ENCODE measurements at places on chromosomes 3 and 15.
A peak's percentile ranks its signal among the peaks of the same experiment; 100 is the strongest.

DNA sequence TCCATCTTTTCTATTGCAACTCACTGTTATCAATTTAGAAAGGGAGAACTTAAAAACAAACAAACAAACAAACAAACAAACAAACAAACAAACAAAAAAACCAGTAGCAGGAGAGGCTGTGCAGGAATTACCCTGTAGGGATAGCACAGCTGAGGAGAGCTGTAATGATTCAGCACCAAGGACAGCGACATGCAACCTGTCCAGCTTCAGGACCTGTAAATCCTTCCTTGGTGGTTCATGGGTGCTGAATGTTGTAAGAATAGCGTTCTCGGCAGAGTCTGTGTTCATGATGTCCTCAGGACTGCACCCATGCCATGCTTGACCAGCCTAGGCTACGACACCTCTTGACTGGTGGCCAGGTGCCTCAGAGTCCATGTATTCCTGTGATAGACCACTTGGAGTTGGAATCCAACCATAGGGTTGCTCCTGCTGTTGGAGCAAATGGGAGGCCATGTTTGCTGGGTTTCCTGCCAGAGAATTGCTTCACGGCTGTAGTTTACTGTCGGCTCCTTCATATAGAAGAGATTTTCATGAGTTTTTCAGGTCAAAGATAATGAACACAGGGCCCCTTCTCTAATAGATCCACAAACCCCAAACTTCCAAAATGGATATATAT, 65.9 kb downstream of the CACNA2D3 start:
- DNase-seq = peak; percentile 41

DNA sequence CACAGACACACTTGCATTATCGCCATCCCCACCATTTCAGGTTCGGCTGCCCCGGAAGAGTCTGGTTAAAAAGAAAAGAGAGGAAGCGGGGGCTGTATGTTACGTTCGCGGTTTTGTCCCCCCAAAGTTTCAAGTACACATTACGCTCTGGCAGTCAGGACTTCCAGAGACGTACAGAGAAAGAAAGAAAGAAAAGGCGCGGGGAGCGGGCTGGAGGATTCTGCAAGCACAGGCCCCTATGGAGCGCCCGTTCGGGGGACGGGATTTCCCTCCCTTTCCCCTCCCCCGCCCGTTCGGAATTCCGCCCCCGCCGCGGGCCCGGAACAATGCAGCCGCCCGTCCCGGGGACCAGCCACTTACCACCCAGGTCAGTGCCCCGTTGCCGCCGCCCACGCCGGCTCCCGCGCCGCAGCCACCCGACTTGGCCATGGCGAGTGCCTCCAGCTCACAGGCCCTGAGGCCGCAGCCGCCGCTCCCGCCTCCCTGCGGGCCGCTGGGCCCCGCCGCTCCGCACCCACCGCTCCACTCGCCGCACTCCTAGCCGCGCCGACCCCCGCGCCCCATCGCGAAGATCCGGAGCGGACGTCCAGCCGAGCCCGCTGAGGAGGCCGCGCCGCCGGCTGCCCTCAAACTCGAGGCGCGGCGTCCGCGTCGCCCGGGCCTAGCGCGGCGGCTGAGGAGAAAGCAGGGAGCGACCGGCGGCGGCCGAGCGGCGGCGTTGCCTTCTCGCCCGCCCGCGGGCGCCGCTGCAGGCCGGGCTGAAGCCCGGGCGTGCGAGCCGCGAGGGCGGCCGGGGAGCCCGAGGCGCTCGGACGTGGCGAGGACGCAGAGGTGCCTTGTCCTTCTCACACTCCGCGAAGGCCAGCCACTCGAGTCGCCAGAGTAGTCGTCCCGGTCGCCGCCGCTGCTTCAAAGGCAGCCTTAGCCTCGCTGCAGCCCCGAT, 567 bp downstream of the TOP2B start:
- peak; percentile 82 for DNase-seq

GRCh38 chr3:28569357-28569756, 220.7 kb upstream of the AZI2 start:
- DNase-seq = no peak

DNA sequence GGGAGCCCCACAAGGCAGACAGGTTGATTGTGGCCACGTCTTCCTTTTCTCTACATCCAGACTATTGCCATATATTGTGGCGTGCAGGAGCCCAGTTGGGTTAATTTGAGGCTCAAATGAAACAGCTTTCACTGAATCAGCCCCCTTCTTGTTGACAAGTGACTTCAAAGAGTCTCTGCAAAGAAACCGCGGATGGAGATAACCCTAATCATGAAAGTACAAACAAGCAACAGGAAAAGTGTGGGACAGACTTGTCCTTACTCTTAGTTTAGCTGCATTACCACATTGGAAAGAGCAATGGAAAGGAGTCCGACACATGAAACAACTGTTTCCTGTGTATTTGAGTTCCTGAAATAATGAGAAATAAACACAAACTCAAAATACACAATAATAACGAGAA, 3.3 kb downstream of the TMEM40 start:
- DNase-seq = no peak

GRCh38 chr15:46317029-46317428, 682.2 kb downstream of the SQOR start:
- DNase-seq = no peak

DNA sequence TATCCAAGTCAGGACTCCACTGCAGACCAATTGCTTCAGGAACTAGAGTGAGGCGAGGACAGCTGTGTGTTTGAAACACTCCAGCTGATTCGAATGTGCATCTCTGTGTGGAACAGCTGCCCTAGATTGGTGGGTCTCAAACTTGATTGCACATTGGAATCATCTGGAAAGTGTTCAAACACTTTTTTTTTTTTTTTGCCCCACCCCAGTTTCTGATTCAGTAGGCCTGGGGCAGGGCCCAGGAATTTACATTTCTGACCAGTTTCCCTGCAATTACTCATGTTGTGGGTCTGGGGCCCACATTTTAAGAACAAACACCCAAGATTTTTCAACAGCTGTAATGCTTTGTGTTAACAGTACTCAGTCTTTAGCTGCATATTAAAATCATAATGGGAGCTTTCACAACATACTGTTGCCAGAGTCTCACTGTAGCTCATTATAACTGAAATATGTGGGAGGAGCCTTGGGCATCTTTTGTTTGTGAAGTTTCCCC, 156.6 kb downstream of the NR1D2 start:
- DNase-seq = no peak

DNA sequence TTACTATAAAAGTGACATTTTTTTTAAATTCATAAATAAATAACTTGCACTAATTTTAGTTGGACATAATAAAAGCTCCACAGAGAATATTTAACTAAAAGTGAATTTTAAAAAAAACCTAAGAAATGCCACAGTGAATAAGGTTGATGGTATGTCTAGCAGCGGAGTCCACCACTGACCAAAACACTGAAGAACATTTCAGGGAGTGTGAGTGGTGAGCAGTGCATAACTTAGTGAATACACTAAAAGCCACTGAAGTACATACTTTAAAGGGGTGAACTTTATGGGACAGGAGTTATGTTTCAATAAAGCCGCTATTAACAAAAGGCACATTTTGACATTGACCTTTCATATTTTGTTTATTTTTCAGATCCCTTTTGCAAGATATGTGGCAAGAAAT, 32.3 kb downstream of the SRP14 start:
- no peak for DNase-seq

GRCh38 chr3:117669774-117670173, 960.2 kb downstream of the TUSC7 start:
- no peak for DNase-seq

DNA sequence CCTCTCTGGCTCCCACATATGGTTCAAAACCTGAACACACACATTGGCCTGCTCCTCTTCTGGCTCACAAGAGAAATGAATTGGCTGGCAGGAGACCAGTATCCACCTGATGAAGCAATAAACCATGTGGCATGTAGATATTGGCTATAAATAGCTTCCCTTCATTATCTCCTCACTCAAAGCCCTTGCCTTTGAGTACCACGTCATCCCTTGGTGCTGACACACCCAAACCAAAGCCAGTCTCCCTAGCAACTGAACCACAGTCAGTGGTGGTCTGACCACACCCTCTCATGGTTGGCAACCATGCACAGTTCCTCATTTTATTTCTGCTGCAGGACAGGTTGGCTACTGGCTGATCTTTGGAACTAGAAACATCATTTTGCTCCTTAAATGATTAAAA, 98.8 kb downstream of the ZNF621 start:
- DNase-seq = peak; percentile 27

DNA sequence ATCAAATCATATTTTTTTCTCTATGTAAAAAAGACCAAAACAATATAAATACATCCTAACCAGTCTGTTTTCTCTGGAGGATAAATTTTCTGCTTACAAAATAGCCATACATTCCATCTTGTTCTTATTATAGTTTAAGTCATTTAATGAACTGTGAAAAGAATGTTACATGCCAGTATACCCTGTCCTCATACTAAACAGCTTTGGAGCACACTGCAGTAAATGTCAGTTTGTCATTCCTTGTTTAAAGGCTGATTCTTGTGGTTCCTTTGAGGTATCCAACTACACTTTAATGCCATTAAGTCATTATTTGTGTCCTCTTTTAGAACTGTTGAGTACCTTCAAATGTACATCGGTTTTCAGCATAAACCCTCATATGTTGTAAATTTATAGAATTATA, 52.7 kb upstream of the DCBLD2 start:
- DNase-seq = no peak

DNA sequence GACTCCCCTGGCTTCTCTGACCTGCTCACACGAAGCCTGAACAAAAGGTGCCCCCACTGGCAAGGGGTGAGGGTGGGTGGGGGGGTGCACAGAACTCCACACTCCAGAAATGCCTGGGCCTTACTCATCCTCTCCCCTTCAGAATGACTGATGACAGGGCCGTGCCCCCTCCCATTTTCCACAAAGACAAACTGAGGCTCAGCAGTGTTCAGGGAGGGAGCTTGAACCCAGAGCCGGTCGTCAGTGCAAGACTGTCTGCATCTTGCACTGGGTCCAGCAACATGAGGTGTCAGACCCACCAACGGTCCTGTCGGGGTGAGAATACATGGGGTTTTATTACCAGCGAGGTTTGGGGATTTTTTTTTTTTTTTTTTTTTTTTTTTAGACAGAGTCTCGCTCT, 15.3 kb downstream of the IGDCC3 start:
- no peak for DNase-seq

DNA sequence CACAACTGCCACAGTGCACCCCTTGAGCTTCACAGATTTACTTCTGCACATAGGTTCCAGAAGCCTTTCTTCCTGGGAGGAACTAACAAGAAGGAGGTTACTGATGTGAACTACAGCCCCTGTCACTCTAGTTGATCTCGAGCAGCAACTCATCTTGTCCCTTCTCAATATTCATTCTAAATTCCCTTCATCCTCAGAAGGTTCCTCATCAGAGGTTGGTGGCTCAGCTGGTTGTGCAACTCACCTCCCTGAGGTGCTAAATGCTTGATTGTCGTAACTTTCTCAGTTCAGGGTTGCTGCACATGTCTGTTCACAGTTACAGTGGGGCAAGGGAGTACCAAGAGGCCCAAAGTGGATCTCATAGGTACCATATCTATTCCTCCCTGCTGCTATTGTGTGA, 5.7 kb upstream of the A4GNT start:
- DNase-seq = no peak

GRCh38 chr15:52289629-52290081, 5.9 kb downstream of the MYO5C start:
- DNase-seq = no peak

GRCh38 chr3:13393427-13394360, 26.4 kb downstream of the NUP210 start:
- DNase-seq = no peak

DNA sequence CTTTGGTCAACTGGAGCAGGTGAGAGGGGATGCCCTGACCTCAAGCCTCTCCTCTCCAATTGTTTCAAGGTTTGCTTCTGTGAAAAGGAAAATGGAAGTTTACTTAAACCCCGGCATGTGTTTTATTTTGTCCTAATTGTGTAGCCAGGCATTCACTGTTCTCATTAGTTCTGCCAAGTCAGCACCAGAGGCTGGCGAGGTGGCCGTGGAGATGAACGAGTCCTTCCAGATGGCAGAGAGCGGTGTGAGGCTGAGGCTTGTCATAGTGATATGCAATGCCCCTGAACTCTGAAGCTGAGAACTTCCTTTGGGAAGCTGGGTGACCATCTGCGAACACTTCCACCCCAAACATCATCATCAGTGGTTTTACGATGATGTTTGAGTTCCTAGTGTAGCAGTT, 199.6 kb downstream of the TJP1 start:
- no peak for DNase-seq

- DNase-seq = peak; percentile 66
Measured at GRCh38 chr15:29268706-29269484, 727 bp downstream of the NSMCE3 start.

DNA sequence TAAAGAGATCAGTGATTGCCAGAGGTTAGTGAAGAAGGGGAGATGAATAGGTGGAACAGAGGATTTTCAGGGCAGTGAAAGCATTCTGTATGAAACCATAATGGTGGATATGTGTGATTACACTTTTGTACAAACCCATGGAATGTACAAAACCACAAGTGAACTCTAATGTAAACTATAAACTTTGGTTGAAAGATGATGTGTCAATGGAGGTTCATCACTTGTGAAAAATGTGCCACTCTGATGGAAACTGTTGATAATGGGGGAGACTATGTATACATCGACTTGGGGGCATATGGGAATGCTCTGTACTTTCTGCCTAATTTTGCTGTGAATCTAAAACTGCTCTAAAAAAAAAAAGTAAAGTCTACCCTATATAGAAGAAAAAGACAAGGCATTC, 68.7 kb upstream of the ARHGEF3 start:
- no peak for DNase-seq

GRCh38 chr15:65374334-65374733, 3.5 kb downstream of the IGDCC3 start:
- DNase-seq = no peak

DNA sequence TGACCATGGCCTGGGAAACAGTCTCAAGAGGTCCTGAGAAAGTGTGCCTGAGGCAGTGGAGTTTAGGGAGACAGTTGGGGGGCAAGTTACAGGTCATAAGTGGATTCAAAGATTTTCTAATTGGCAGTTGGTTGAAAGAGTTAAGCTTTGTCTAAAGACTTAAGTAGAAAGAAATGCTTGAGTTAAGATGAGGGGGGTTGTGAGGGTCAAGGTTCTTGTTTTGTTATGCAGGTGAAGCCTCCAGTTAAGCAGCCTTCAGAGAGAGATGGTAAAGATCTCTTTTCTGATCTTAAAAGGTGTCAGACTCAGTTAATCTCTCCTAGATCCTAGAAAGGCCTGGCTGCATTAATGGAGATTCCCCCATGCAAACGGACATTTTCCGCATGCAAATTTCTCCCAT, 356.3 kb upstream of the C2CD4B start:
- no peak for DNase-seq

DNA sequence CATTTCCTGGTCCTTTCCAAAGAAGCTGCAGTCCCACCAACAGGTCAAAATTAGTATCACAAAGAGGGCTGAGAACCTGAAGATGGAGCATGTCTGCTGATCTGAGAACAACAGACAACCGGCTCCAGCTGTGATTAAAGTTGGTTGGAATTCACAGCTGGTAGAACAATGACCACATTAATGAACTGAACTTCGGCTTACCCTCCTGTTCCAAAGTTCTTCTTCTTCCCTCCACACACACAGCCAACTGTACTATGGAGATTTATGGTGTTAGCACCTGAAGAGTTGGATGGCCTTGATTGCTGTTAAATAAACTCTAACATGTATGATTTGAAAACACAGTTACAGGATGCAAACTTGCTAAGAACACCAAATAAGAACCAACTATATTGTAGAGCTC, 27.4 kb upstream of the ROPN1 start:
- DNase-seq = no peak

- DNase-seq = no peak
Measured at GRCh38 chr3:129702934-129703712, 96.6 kb upstream of the PLXND1 start.

Data from stimulated activated CD8-positive, alpha-beta memory T cell treated with anti-CD3 and anti-CD28 coated beads, Interleukin-4, amount 100 ng/mL, for 48 hours (primary cell).